ENCODE measurements at places on chromosomes 1 and 21.

DNA sequence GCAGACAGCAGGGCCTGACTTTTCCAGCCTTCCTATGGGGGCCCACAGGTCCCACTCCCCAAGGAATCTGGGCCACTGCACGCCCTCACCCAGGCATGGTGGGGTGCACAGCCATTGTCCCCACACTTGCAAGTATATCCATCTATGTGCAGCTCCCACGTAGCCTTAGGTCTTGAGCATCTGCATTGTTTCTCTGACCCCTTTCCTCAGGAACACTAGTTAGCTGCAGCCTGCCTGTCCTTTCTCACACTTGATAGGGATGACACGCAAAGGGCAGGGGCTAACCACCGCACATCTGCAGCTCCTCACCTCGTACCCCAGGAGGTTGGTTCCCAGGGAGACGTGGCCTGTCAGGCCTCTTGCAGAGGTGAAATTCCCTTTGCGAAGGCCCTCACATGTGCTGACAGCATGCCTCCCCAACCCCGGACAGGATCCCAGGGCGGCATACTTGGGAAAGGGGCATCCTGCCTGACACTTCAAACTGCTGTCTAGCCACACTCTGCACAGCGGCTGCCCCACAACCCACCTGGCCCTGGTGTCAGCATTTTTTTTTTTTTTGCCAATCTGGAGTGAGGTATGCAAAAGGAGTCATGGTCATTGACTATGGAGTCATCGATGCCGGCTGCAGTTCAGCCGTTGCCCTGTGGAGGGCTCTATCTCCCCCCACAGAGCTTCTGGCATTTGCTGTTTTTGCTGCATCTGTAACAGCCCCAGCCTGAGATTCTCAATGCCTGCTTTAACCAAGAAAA, 5.0 kb downstream of the JMJD4 start:
- DNase-seq = no peak

- no peak for DNase-seq
These were observed 11.1 kb upstream of the CHI3L1 start for GRCh38 chr1:203197625-203198024.

DNA sequence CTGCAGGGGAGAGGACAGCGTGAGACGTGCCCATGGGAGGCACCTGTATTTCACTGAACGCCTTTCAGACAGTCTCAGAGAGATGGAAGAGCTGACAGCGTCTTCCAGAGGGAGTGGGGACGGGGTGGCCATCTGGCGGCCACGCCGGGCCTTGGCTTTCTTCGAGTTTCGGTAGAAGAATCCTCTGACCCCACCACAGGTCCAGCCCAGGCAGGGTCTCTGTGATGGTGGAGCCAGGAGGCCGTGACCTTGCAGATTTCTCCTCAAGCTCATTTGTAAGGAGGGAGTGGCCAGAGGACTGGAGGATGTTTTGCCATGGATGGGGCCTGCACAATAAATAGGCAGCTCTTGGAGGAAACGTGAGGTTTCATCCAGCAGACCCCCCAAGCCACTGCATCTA, 47.6 kb upstream of the ADARB1 start:
- no peak for DNase-seq

- no peak for DNase-seq
These were observed 503.6 kb downstream of the MRPL39 start for GRCh38 chr21:25103500-25104207.

DNA sequence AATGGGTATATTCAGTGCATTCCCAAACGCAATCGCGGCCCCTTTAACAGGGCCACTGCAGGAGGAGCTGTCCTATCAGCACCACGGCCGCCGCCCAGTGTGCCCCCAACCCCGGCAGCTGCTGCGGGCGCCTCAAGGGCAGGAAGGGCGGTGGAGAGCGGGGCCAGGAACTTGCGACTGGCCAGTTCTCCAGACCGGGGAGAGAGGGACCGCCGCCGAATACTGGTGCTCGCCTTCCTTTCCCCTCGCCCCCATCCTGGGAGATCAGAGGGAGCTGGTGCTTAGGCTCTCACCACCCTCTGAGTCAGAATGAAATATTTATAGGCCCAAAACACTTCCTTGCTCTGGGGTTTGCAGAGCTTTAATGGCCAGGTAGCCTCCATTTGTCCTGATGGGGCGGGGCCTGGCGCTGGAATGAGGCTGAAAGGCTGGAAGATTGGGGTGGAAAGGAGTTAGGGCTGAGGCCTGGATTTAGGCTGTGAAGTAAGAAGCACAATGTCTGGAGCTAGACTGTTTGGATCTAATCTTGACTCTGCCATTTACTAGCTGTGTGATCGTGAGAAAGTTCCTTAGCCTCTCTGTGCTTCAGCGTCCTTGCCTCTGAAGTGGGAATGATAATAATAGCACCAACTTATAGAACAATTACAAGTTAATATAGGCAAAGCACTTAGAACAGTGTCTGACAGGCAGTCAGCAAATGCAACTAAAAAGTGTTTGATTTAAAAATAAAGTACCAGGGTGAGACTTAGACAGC, 75.5 kb downstream of the NAV1 start:
- no peak for DNase-seq

DNA sequence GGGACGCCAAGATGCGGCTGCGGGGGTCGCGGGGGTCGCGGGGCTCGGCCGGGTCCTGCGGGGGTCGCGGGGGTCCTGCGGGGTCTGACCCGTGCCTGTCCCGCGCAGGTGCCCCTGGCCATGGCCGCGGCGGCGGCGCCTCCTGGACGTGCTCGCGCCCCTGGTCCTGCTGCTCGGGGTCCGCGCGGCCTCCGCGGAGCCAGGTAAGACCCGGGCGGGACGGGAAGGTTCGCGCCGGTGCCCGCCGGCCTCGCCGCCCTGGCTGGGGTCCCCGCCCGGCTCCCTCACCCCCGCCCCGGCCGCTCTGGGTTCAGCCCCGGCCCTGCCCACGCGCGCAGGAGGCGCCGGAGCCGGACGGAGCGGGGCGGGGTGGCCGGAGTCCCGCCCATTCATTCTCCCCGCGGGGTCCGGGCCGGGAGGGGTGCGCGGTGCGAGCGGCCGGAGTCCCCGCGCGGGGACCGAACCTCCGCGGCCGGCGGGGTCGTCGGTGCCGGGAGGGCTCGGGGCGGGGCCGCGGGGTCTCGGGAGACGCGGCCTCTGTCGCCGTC, 380 bp downstream of the COL18A1 start:
- no peak for DNase-seq

DNA sequence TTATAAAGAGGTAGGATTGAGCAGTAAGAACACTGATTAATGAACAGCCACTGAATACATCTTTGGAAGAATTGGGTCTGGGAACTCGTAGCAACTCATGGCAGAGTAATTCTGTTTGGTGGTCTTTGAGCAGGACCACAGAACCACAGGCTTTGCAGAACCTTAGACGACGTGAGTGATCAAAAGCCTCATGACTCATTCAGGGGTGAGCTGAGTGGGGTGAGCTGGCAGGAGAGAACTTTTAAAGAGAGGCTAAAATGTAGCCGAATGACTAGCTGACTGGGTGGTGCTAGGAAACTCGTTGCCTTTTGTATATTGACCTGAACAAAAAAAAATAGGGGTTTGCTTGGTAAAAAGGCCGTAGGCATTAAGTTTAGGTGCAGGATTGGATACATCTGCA, 313.8 kb downstream of the TGFB2 start:
- no peak for DNase-seq

Data from activated T-cell treated with anti-CD3 and anti-CD28 coated beads, Interleukin-2, amount 50 U/mL, for 4 hours (primary cell).